ENCODE measurements at places on chromosomes 3 and 15. TPM values are rescaled to one million over a fixed set of nuclear protein-coding genes. Genes with fewer than 3 reads are reported as not detected.

Gene C3orf33
- 2.3 TPM for total RNA-seq

Gene CNTN4
- total RNA-seq: not detected

Gene SLC22A13
- not detected for total RNA-seq

Gene VIPR1
- not detected for total RNA-seq

Gene PYGO1
- total RNA-seq: 3.9 TPM

Gene CIP2A
- total RNA-seq: 22.2 TPM

Gene NEO1
- 17.6 TPM for total RNA-seq

Gene CRBN
- 26.8 TPM for total RNA-seq

Gene SCAMP5
- 5.5 TPM for total RNA-seq

Gene FOXP1
- total RNA-seq: 18.5 TPM

Gene GOLGA8S
- not detected for total RNA-seq

Gene AADACL2
- total RNA-seq: not detected

Gene TRH
- total RNA-seq: 0.18 TPM

Gene TEX55
- total RNA-seq: not detected

Gene CAMP
- not detected for total RNA-seq

Gene ZNF197
- 8.7 TPM for total RNA-seq

Gene TUSC7
- total RNA-seq: not detected

Gene SKOR1
- total RNA-seq: under 0.01 TPM

Gene GOLGA6L10
- total RNA-seq: 1.8 TPM

Gene ISG20
- 1.1 TPM for total RNA-seq

Gene GHSR
- total RNA-seq: not detected

Gene RTP4
- 2.9 TPM for total RNA-seq

Gene VWA5B2
- total RNA-seq: not detected

Gene CYP1A1
- not detected for total RNA-seq

Gene CCDC9B
- total RNA-seq: 5.3 TPM

Gene CSPG5
- not detected for total RNA-seq

Data from myometrial cell (primary cell).